ENCODE measurements at places on chromosomes 6 and 20.

GRCh38 chr6:26224940-26225847 lies 138.0 kb downstream of the HFE start:
- no peak for DNase-seq

DNA sequence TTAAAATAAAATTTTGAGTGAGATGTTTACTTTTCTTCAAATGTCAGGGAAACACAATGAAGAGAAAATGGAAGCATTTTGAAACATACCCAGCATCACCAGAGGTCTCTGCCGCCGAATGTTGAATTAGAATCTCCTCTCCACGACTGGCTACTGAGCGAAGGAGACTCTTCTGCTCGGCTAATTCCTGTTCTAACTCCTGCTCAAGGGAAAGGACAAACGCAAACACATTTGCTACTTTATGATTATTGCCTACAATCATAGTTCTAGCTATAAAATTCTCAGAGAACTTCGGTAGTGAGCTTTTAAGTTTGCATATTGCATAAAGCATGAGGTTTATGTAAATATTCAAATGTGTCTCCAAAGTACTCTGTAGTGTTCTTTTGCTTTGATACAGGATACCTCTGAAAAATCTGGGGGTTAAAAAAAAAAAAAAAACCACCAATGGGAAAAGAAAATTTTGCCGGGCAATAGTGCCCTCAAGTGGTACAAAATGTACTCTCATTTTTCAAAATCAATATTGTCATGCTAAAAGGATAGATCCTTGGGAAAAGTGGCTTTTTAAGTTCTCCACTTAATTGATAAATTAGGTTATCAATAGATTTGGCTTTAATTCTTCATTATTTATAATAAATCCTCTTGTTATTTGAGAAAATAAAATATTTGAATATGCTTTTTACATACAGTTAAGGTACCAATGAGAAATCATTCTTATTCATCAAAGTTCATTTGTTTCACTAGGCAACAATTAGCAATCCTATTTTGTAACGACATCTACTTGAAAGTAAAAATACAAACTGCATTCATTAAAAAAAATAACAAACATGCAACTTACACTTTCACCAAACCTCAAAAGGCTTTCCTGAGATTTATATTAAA lies 369.0 kb downstream of the SYNE1 start:
- DNase-seq = no peak

GRCh38 chr20:17987988-17988387 lies 19.2 kb downstream of the MGME1 start:
- DNase-seq = no peak

- peak; percentile 45 for DNase-seq
Observed at GRCh38 chr6:136920671-136921380, 1.3 kb upstream of the SLC35D3 start.

DNA sequence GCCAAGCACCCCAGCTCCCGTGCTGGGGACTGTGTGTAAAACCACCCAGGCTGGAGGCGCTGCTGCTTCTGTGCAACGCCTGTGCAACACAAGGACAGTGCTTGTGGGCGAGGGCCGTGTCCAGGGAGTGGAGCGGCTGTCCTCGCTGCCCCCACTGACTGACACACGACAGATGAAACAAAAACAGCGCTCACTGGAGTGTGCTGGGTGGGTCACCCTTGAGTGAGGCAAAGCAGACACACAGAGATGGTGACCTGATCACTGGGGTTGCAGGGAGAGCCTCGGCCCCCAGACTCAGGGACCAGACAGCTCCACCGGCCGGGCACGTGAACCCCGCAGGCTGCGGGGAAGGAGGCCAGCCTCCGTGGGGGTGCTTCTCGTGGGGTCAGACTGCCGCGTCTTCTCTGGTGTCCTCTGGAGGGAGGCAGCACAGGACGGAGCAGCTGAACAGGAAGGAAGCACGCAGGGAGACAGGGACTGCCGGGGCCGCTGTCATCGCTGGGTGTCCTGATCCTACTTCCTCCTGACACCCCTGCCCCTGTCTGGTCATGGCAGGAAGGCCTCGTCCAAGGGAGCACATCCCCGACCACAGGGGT lies 75.9 kb upstream of the CST7 start:
- DNase-seq = no peak

GRCh38 chr6:100186552-100186951 lies 192.5 kb upstream of the MCHR2 start:
- no peak for DNase-seq

- no peak for DNase-seq
Observed at GRCh38 chr6:145842693-145843546, 28.3 kb upstream of the FBXO30 start.

DNA sequence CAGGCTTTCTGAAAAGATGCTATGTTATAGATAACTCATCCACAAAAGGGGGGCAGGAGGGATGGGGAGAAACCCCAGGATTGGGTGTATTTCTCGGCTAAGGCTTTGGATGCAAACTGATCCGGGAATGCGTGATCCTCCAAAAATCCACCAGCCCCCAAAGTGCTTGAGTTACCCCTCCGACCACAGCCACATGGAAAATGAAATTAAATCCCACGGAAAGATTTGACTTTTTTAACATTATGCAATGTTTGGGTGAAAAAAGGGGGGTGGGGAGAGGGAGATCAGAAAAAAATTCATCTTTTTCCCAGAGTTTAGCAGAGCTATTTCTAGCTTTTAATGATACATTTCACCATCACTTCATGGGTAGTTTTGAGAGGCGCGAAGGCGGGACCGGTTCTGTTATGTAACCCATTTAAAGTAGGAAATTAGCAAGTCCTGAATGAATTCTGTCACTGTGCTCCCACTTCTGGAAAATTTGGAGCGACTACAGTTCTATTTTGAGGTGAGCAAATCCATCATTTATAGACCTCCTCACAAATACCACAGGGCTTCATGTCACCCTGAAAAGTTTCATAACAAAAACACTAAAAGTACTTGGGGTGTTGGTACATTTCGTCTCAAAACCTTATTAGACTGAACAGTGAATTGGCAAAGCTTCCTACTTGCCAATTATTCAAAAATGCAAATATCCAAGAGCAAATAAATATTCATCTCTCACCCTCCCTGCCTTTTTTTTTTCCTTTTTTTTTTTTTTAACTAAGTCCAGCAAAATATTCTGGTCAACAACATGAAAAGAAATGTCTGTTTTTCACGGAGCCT lies 51.9 kb upstream of the NFATC2 start:
- DNase-seq = no peak

- no peak for DNase-seq
Observed at GRCh38 chr20:32965115-32965514, 39.1 kb downstream of the SUN5 start.

GRCh38 chr6:1525364-1526038 lies 84.2 kb upstream of the FOXC1 start:
- no peak for DNase-seq

GRCh38 chr6:125855783-125856182 lies 65.0 kb downstream of the NCOA7 start:
- no peak for DNase-seq

Measured in activated T-cell treated with anti-CD3 and anti-CD28 coated beads, Interleukin-2, amount 50 U/mL, for 48 hours (primary cell).